PC-3 (cell line): ENCODE measurements at places on chromosomes 13 and 19.

DNA sequence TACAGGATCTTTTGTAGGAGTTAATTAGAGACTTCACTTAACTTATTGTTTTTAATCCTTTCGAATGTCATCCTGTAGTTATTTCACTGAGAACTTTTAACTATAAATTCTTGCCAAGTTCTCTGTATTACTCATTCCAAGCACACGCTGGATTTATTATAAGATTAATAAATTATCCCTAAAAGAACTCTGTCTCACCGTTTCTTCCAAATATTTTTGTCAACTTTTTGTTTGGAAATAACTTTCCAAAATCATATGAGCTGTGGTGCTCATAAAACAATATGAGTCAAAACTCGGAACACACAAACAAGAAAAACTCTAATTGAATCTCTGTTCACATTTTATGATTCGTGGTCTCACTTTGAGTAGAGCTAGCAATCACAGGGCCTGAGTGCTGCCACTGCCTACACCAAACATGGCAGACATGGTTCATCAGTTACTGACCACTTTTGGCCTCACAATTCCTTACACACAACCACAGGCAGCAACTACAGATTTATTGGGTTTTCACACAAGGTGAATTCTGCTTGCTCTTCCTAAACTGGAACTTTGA, 412.0 kb downstream of the FGF14 start:
- no peak for DNase-seq

- DNase-seq = no peak
Observed at GRCh38 chr13:60572855-60573254, 175.8 kb downstream of the TDRD3 start.

GRCh38 chr13:92913840-92914239, 312.8 kb upstream of the GPC6 start:
- DNase-seq = no peak

- DNase-seq = peak; percentile 74
Observed at GRCh38 chr19:47247308-47247990, 8.9 kb upstream of the CCDC9 start.

DNA sequence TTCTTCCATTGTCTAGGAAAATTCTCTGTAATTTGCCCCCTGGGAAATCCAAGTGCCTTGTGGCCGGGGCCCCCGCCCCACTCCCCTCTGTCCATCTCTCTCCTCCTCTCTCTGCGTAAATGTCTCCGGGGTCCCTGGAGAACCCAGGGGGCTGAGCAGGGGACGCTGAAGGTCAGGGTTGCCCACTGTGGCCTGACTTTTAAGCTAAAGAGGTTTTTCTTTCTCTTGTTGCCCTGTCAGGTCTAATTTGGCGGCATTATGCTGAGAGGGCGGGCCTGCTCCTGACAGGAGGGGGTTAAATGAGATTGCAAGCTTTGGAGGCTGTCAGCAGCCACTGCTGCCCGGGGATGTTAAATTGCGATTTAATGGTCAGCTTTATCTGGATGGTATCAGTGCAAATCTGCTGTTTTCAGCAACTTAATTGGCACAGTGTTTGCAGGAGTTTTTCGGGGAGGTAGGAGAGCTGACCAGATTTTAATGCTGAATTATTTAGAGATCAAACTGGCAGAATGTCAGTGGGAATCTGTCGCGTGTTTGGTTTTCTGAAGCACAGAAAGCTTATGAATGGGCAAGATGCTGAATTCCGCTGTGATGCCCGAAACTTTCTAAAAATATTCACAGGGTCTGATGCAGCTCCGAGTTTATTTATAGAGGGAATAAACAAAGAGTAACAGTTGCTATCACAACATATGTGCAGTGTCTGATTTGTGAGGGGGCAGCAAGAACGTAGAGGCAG, 93.2 kb upstream of the SOX1 start:
- no peak for DNase-seq

GRCh38 chr13:73721571-73721970, 412.6 kb downstream of the KLF12 start:
- DNase-seq = no peak

GRCh38 chr13:44557986-44558385, 18.1 kb downstream of the TSC22D1 start:
- no peak for DNase-seq

DNA sequence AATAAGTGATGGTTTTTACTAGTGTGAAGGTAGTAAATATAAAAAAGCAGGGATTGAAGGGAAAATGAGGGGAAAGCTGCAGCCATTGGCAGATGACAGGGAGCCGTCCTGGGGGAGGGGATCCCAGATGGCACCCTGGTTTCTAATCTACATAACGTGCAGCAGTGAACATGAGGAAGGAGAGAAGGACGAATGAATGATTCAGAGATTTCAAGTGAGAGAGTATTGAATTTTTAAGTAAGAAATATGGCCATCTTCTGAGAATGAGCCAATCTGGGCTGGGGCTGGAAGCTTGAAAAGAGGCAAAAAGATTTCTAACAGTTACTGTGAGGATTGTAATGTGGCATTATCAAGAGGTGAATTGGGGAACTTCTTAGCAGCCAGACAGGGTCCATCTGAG, 414.2 kb downstream of the MYO16 start:
- no peak for DNase-seq

DNA sequence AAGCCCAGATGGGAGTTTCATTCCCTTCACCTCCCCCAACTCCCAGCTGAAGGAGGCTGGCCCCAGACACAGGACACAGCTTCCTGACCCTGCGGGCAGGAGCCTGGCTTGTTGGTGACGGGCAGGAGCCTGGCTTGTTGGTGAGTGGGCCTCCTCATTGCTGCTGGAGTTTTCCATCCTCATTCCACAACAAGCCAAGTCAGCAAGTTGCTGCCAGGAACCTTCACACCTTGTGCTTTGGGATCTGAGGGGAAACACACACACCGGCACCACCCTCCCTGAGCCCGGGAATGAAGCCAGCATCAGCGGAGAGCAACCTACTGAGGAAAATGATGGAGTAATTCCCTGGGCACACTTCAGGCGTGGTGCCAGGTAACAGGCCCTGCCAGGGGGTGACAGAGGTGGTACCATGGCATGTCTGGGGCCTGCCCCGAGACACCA, 74.9 kb downstream of the ALOX5AP start:
- DNase-seq = no peak

DNA sequence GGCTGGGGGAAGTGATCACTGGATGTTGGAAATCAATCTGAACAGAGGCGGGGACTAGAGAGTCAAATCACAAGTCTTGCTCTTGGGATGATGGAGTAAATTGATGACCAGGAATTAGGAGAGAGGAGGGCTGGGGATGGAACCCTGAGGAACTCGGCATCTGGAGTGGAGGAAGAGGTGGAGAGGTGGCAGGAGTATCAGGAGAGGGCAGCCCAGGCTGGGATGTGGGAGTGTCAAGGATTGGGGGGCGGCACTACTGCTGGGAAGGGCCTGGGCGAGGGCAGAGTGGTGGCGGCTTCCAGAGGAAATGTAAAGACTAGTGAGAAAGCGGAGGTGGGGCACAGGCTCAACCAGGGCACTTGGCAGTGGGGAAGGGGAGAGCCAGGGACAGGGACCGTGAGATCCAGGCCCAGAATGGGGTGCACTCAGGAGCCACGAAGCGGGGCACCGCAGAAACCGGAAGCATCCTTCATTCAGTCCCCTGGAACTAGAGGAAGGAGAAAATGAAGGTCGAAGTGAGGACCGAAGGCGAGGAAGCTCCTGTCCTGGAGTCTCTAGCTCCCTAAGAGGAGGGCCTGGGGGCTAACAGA, 81.2 kb upstream of the GPR183 start:
- DNase-seq = no peak

GRCh38 chr13:40762849-40763248, 8.1 kb downstream of the MRPS31 start:
- DNase-seq = no peak

DNA sequence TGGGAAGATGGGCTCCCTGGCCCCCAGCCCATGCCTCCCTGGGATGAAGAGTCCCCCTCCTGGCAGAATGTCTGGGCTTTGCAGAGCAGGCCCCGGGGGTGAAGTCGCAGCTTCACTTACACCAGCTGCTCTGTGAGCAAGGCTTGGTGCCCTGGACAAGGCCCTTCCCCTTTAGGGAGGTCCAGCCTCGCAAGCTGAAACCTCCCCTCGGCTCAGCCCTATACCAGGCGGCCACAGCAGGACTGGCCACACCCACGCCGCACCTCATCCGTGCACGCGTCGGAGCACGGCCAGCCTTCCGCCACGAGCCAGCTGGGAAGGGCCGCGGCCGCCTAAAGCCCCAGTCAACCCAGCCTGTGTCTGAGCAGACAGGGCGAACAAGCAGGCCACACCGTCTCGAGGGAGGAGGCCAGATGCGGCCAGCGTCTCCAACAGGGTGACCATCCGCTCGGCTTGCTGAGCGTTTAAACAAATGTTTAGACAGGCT, 83.2 kb upstream of the MCF2L start:
- peak; percentile 83 for DNase-seq

GRCh38 chr19:21256722-21257121, 72.5 kb downstream of the ZNF708 start:
- DNase-seq = no peak

DNA sequence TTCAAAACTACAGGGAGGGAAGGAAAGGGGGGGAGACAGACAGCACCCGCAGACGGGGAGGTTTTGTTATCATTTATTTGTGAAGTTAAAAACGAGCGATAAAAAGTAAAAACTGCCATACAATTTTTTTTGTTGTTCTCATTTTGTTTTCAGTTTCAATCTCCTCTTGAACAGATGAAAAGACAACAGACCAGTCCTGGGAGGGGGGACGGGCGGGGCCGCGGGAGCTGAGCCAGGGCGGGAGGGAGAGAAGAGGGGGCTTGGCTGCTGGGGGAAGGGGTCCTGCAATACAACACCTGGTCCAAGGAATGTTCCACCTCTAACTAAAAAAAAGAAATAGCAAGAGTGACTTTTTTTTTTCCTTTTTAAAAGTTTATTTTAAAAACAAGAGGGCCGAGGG, 11.3 kb downstream of the KHSRP start:
- no peak for DNase-seq

DNA sequence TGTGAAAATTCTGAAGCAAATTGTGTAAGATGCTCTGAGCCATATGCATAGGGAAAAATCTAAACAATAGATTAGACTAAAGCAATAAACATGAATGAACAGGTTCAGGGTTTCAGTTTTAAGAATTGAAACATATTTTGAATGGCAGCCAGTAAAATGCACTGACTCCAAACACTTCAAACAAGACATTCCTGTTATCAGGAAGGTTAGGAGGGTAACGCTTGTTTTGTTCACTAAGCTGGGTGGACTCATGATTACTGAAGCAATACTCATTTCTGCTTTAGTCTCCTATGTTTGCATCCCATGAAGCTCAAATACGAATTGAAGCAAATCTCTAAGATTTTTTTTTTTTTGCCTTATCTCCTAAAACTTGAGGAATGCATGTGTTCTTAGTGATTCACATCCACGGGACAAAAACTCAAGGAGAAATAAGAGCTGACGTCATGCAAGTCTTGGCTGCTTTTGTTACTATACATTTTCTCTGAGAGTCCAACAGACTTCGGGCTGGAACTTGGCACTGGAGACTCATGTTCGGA, 29.1 kb upstream of the IGFL4 start:
- peak; percentile 67 for DNase-seq
